PC-3 (cell line): ENCODE measurements at places on chromosomes 2 and 18. TPM values are rescaled to one million over a fixed set of nuclear protein-coding genes. Genes with fewer than 3 reads are reported as not detected.

The TNFRSF11A gene
- total RNA-seq, result 25.9 and 26.5 TPM in 2 replicates

The IL1A gene
- total RNA-seq, result 0.11 TPM in 1 of 2 replicates, not detected in the other

The DNAH7 gene
- total RNA-seq, result 1.9 and 3.1 TPM in 2 replicates

The CGREF1 gene
- total RNA-seq, result 18.7 and 22.6 TPM in 2 replicates

The DYNAP gene
- total RNA-seq, result not detected in 2 replicates

The SLC23A3 gene
- total RNA-seq, result 1.4 and 1.7 TPM in 2 replicates

The FKBP1B gene
- 2.1 and 2.7 TPM in 2 replicates for total RNA-seq

The CFAP210 gene
- total RNA-seq, result not detected in 2 replicates

The GPAT2 gene
- total RNA-seq, result not detected in 2 replicates
